Central memory CD8-positive, alpha-beta T cell (primary cell): ENCODE measurements at places on chromosomes 5 and 9.

DNA sequence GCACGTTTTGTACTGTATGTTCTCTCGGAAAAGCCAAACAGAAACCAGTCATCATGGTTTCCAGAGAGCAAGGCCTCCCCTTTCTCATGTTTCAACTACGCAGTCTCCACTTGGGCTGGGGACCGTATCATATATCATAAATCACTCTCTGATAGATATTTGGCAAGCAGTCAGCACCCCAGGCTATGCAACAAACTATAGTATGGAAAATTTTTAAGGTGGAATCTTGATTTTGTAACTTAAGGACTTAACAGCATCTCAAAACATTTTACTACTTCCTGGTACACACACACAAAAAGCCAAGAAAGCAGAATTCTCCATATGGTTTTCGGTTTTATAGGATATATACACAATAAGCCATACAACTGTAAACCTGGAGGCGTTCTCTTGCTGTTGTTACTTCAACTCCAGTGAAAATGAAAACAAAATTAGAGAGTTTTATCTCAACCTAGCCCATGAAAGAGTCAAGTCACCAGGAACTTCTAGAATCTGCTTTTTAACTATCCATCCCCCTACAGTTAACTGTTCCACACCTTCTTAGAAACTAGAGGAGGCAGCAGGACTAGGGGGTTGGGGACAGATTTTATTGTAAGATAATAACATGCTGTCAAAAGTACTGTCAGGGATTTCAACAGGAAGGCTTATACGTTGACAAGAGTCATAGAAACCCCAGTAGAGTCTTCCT is 283.4 kb downstream of the NFIB start:
- no peak overlapping the region for H3K4me3 ChIP-seq
- no peaks in the 10 kb centered on the region for H3K4me1 ChIP-seq
- no peak for DNase-seq
- H3K36me3 ChIP-seq: no peaks in the 10 kb centered on the region
- H3K27me3 ChIP-seq: no peaks in the 10 kb centered on the region
- no peak overlapping the region for H3K27ac ChIP-seq

GRCh38 chr5:94700592-94700991 is 82.1 kb downstream of the SLF1 start:
- no peak overlapping the region for H3K27ac ChIP-seq
- H3K27me3 ChIP-seq: no peaks in the 10 kb centered on the region
- H3K4me3 ChIP-seq: no peak overlapping the region
- H3K36me3 ChIP-seq: peaks cover 1% of the 10 kb centered on the region
- no peak for DNase-seq

GRCh38 chr9:86550401-86550800 is 196.2 kb upstream of the TUT7 start:
- peaks cover 54% of the 10 kb centered on the region for H3K27me3 ChIP-seq
- H3K4me3 ChIP-seq: no peak overlapping the region
- no peaks in the 10 kb centered on the region for H3K36me3 ChIP-seq

DNA sequence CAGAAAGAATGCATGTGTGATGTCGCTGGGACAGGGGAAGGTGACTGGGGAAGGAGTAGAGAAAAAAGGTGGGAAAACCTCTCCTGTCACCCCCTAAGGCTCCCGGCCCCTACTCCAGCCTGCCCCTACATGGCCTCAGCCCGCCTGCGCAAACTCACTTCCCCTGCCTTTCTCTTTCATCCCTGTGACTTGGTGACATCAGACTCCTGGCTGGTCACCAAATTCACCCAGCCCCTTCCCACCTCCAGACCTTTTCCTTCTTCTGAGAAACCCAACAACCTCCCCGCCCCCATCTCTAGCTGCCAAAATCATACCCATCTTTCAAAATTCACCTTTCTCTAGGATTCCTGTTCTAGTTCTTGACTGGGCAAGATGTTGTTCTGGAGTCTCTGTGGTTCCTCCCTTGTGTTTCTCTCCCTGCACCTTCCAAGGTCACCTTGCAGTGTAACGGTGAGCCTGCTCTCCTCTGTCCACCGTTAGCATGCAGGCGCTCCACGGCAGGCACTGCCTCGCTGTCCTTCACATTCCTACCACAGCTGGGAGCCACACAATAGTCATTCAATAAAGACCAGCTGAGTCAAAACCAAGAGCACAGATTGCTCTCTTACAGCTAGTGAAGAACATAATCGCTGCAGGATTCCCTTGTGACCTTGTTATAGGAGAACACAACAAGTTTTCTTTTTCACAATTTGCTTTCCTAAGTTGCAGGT is 134.5 kb downstream of the FANCC start:
- no peak for DNase-seq
- H3K27ac ChIP-seq: no peak overlapping the region
- no peaks in the 10 kb centered on the region for H3K27me3 ChIP-seq
- no peak overlapping the region for H3K4me3 ChIP-seq
- H3K4me1 ChIP-seq: no peaks in the 10 kb centered on the region
- no peaks in the 10 kb centered on the region for H3K36me3 ChIP-seq

DNA sequence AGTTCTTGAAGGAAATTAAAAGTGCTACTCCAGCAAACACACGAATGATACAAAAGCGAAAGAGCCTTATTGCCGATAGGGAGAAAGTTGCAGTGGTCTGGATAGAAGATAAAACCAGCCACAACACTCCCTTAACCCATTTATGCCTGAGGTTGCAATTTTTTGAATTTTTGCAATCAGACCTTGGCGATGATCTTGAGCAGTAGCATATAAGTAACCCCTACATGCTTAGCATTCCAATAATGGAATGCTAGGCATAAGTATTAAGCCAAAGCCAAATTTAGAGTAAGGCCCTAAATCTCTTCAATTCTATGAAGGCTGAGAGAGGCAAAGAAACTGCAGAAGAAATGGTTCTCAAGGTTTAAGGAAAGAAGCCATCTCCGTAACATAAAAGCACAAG is 153.5 kb downstream of the SLC28A3 start:
- H3K27ac ChIP-seq: no peak overlapping the region
- no peaks in the 10 kb centered on the region for H3K36me3 ChIP-seq
- peaks cover 34% of the 10 kb centered on the region for H3K27me3 ChIP-seq
- no peak overlapping the region for H3K4me3 ChIP-seq

- H3K4me3 ChIP-seq: no peak overlapping the region
- H3K27ac ChIP-seq: no peak overlapping the region
- DNase-seq: no peak
Observed at GRCh38 chr5:78544561-78545201, 103.9 kb downstream of the LHFPL2 start.

GRCh38 chr9:110029429-110029955 is 178.5 kb downstream of the C9orf152 start:
- no peaks in the 10 kb centered on the region for H3K4me1 ChIP-seq
- no peak overlapping the region for H3K4me3 ChIP-seq
- no peak overlapping the region for H3K27ac ChIP-seq
- no peaks in the 10 kb centered on the region for H3K36me3 ChIP-seq
- H3K27me3 ChIP-seq: peaks cover 21% of the 10 kb centered on the region

DNA sequence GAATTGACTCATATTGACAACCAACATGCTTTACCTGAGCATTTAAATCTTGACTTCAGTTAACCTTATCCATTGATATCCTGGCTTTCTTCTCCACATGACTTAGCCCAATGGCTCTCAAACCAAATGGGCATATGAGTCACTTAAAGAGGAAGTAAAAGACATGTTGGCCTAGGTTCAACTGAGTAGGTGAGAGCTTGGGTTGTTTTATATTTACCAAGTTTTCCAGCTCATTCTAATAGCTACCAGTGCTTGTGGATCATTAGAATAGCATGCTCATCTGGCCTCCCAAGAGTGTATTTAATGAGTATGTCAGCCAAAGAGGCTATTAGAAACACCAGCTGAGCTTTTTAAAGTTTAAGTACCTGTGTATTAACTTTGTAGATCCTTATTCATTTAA is 1049.0 kb downstream of the PTPRD start:
- H3K4me1 ChIP-seq: no peaks in the 10 kb centered on the region
- H3K36me3 ChIP-seq: no peaks in the 10 kb centered on the region
- no peaks in the 10 kb centered on the region for H3K27me3 ChIP-seq
- no peak overlapping the region for H3K4me3 ChIP-seq
- H3K27ac ChIP-seq: no peak overlapping the region

GRCh38 chr9:81822301-81822865 is 105.8 kb upstream of the SPATA31D4 start:
- no peak overlapping the region for H3K4me3 ChIP-seq
- no peak for DNase-seq
- H3K36me3 ChIP-seq: no peaks in the 10 kb centered on the region
- no peaks in the 10 kb centered on the region for H3K27me3 ChIP-seq

GRCh38 chr9:92633614-92634278 is 36.2 kb downstream of the IPPK start:
- DNase-seq: no peak
- H3K4me3 ChIP-seq: no peak overlapping the region
- H3K27ac ChIP-seq: no peak overlapping the region
- H3K36me3 ChIP-seq: peaks cover 34% of the 10 kb centered on the region

DNA sequence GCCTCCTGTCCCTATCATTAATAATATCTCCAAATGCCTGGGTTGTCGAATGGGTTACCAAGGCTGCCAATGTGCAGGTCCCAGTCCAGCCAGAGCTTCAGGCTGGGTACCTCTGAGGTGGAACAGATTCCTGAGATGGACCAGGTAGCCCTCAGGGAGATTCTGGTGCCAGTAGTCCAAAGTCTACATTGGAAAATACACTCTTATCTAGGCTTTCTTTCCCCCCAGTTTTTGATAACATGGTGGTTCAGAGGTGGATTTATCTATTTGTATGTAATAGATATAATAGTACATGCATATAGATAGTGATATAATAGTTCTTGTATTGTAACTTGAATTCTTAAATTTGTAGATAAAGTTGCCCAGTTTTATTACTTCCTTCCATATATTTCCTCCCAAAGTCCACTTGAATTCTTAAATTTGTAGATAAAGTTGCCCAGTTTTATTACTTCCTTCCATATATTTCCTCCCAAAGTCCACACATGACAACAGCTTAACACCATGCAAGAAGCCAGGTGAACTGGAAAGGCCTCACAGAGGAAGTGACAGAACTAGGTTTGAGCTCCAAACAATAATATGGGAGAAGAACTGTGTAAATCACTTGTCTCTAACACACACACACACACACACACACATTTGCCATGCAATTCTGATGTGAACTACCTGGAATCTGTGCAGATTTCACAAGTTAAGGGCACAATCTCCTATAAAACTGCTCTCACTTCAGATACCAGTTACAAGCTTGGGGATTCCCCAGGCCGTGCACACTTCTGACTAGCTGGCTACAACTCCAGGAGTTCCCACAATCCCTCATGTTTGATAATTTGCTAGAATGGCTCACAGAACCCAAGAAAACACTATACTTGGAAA is 30.7 kb upstream of the ERAP1 start:
- no peaks in the 10 kb centered on the region for H3K27me3 ChIP-seq
- H3K4me3 ChIP-seq: no peak overlapping the region
- H3K36me3 ChIP-seq: peaks cover 3% of the 10 kb centered on the region
- no peak overlapping the region for H3K27ac ChIP-seq

- no peaks in the 10 kb centered on the region for H3K27me3 ChIP-seq
- no peaks in the 10 kb centered on the region for H3K36me3 ChIP-seq
- H3K4me3 ChIP-seq: no peak overlapping the region
- no peaks in the 10 kb centered on the region for H3K4me1 ChIP-seq
- DNase-seq: no peak
- H3K27ac ChIP-seq: no peak overlapping the region
Observed at GRCh38 chr5:9713959-9714586, 83.9 kb upstream of the TAS2R1 start.

- H3K4me3 ChIP-seq: no peak overlapping the region
- H3K27ac ChIP-seq: peak overlapping the region; percentile 32
- DNase-seq: no peak
- peaks cover 70% of the 10 kb centered on the region for H3K36me3 ChIP-seq
- no peaks in the 10 kb centered on the region for H3K27me3 ChIP-seq
Observed at GRCh38 chr5:126613941-126614592, 13.3 kb downstream of the PHAX start.

- H3K36me3 ChIP-seq: peaks cover 1% of the 10 kb centered on the region
- no peak overlapping the region for H3K27ac ChIP-seq
- no peak for DNase-seq
- no peaks in the 10 kb centered on the region for H3K27me3 ChIP-seq
Observed at GRCh38 chr5:43592363-43592762, 10.6 kb upstream of the NNT start.

- no peaks in the 10 kb centered on the region for H3K4me1 ChIP-seq
- H3K4me3 ChIP-seq: no peak overlapping the region
- H3K36me3 ChIP-seq: no peaks in the 10 kb centered on the region
- H3K27ac ChIP-seq: no peak overlapping the region
Observed at GRCh38 chr9:135043345-135043744, 44.1 kb upstream of the OLFM1 start.

DNA sequence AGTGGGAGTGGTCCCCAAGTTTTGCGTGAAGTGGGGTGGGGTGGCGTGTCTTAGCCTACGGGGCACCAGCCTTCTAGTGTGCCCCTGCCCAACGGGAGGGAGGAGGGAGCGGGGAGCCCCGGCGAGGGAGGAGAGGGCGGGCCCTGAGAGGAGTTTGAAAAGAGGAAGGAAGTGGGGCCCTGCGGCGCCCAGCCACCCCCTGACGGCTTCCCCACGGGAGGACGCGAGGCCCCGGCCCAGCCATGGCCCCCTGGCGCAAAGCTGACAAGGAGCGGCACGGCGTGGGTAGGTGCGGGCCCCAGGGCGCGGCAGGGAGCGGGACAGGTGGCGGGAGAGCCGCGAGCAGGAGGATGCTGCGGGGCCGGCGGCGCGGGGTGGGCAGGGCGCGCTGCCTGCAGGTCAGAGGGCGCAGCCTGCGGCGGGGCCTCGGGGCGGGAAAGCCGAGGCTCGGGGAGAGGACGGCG is at the start of gene DOCK2:
Gene DOCK2, plus strand, starts transcription at position 191 of the 464 bp plus-strand sequence. Its CDS starts 52 bp downstream, at position 243.
- H3K4me3 ChIP-seq: peak within 1 kb of the TSS; percentile 98
- peaks cover 53% of the 10 kb centered on the region for H3K4me1 ChIP-seq
- H3K27me3 ChIP-seq: no peaks in the 10 kb centered on the region
- peak; percentile 37 for DNase-seq

DNA sequence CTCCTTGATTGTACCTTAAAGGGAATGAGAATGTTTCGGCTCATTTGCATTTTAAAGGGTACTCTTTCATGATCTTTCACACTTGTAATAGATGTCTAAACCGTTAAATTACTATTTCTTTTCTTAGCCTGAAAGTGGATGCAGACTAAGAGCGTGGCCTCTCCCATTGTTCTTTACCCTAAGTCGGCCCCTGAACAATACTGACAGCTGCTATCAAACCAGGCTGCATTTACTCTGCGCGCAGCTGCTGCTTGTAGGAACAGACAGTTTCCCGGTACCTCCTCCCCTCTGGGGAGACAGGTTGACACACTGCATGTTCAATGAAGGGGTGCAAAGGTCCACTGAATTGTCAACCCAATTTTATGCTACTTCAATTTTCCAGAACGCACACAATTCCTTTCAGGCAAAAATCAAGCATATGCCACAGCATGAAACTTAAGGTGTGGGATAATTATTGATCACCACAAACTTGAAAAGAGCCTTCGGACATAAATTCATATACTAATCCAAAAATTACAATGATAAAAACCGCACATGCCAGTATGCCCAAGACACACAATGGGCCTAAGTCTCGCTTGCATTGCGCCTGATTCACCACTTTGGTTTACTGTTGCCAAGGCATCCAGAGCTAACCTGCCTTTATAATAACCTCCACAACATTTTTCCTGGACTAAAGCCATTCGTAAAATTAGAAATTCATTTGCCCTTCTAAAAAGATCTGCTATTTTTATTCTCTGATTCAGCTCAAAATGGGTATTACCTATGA is 39.7 kb downstream of the TLE1 start:
- DNase-seq: no peak
- no peaks in the 10 kb centered on the region for H3K4me1 ChIP-seq
- no peaks in the 10 kb centered on the region for H3K36me3 ChIP-seq
- no peaks in the 10 kb centered on the region for H3K27me3 ChIP-seq
- no peak overlapping the region for H3K4me3 ChIP-seq

- no peaks in the 10 kb centered on the region for H3K27me3 ChIP-seq
- H3K27ac ChIP-seq: no peak overlapping the region
- no peak overlapping the region for H3K4me3 ChIP-seq
- no peak for DNase-seq
- no peaks in the 10 kb centered on the region for H3K36me3 ChIP-seq
Observed at GRCh38 chr9:84154320-84154719, 173.7 kb downstream of the RMI1 start.
